ENCODE measurements at places on chromosomes 16 and 17.

DNA sequence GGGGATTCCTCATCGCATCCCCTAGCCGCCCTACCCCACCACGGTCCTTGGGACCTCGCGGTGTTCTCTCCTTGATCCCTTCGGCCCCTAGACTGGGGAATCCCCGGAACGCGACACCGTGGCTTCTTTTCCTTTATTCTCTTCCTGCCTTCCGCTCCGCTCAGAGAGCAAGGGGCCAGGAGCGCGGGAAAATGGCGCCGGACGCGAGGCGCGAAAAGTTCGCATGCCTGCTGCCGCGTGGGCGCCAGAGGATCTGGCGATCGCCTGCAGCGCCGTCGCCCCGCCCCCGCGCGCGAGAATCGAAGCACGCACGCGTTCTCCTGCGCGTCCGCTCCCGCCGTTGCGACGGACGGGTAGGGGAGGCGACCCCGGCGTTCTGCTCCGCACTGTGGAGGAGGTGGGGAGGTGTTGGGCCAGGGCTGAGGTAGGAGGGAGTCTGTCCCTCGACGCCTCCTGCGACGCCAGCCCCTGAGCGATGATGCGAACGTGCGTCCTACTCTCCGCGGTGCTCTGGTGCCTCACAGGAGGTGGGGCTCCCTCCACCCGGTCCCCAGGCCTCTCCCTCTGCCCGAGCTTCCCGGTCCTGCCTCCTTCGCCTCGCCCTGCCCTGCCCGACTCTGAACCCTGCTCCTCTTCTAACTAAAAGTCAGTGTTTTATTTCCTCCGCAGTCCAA is at the start of gene ZPBP2:
TSS of gene ZPBP2 (plus strand) at position 323 of the 674 bp plus-strand sequence. CDS start at position 476, 153 bp downstream.
- DNase-seq: no peak

DNA sequence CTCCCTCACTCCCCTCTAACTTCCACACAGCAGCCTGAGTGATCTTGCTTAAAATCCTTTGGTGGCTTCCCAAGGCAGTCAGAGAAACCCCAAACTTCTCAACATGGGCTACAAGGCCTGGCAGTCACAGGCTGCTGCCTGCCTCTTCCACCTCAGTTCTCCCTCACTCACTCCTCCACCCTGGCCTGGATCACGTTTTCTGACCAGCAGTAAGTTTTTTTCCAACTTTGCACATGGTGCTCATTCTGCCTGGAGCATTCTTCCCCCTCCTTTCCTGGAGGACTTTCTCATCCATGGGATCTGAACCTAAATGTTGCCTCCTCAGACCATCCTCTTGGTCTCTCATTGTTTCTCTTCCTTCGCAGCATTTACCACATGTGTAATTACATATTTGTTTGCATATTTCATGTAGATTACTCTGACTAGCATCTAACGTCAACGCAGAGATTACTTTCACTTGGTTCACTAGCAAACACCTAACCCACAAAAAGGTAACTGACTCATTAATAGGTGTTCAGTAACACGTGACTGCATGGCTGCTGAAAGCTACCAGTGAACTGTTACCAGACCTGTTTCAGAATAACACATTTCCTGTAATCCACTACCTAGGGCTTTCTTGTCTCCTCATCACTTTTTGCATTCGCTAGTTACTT is 17.1 kb downstream of the GNA13 start:
- DNase-seq: no peak

- DNase-seq: no peak
These were observed 9.7 kb upstream of the HOXB2 start for GRCh38 chr17:48554412-48555257.

DNA sequence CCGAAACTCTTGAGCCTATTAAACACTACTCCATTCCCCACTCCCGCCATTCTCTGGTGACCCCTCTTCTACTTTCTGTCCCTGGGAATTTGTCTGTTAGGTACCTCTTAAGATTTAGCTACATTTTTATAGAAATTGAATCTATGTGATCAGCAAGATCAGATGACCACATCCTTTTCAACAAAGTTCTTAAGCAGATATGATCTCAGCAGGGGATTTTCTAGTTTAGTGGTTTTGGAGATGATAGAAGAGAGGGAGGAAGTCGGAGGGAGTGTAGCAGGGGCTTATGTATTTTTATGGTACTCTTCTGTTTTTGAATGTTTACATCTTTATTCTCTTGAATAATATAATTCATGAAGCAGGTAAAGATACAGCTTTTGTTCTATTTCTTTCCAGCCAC is 40.8 kb downstream of the RPA1 start:
- no peak for DNase-seq

DNA sequence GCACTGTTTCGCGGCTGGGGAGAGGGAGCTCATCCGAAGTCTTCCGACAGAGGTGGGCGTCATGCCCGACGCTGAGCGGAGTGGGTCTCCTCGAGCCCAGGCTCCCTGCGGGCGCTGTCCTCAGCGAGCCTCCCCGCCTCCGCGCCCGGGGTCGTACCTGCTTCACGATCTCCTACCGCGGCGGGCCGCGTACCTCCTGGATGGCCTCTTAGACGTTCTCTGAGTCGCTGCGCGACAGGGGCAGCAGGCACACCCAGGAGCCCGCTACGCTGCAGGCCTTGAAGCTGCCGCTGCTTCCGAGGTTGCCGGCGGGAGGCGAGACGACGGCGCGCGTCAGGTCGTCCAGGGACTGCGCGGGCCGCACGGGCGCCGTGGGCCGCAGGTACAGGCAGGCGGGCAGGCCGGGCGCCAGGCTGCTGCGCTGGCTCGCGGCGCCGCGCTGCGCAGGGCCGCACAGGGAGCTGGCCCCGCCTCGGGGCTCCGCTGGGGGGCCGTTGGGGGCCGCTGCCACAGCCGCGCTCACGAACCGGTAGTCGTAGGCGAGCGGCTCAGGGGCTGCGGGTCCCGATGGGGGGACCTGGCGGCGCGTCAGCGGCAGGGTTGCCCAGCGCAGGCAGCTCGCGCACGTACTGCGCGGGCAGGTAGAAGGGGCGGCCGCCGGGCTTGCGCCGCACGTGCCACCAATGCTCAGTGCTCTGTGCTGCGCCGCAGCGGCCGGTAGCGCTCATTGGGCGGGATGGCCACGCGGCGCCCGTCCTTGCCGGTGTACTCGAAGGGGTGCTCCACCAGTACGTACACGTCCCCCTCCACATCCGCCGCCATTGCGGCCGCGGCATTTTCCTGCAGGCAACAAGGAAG is 116.4 kb upstream of the SMURF2 start:
- no peak for DNase-seq

- DNase-seq: no peak
These were observed 3.2 kb downstream of the KIFC3 start for GRCh38 chr16:57798953-57799599.

DNA sequence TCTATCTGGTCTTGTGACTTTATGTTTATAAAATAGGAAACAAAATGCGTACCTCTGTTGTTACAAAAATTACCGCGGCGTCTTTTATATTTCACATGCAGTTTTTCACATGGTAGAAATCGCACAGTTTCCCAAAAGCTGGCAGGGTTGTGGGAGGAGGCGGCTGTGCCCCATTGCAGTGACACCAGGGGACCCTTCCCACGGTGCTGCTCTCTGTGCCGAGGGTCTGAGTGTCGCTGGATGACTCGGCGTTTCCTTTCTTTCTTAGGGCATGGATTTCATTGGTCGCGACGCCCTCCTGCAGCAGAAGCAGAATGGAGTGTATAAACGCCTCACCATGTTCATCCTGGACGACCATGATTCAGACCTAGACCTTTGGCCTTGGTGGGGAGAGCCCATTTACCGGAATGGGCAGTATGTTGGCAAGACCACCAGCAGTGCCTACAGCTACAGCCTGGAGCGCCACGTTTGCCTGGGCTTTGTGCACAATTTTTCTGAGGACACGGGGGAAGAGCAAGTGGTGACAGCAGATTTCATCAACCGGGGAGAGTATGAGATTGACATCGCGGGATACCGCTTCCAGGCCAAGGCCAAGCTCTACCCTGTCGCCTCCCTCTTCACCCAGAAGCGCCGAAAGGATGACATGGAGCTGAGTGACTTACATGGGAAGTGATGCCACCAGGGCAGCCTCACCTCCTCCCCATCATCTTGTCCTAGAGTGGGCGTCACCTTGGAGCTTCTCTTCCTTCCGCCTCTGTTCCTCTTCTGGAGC is 17.2 kb upstream of the CLEC18C start:
- DNase-seq: no peak

GRCh38 chr17:57295526-57296023 is 39.3 kb downstream of the MSI2 start:
- no peak for DNase-seq

Measured in kidney glomerular epithelial cell (primary cell).